Kidney (tissue), 22 donors: ENCODE measurements at places on chromosomes 12 and 14.

GRCh38 chr12:3768911-3769447, 16.1 kb upstream of the CRACR2A start:
- DNase-seq = no peak
- H3K27ac ChIP-seq = no peak overlapping the region
- no peaks in the 10 kb centered on the region for H3K4me1 ChIP-seq
- H3K27me3 ChIP-seq = no peaks in the 10 kb centered on the region
- no peak overlapping the region for H3K4me3 ChIP-seq
- no peaks in the 10 kb centered on the region for H3K36me3 ChIP-seq

- no peak for DNase-seq
- H3K36me3 ChIP-seq = no peaks in the 10 kb centered on the region
- H3K27me3 ChIP-seq = no peaks in the 10 kb centered on the region
- no peak overlapping the region for H3K4me3 ChIP-seq
- no peaks in the 10 kb centered on the region for H3K4me1 ChIP-seq
- H3K27ac ChIP-seq = no peak overlapping the region
Observed at GRCh38 chr12:33589576-33590114, 150.0 kb upstream of the SYT10 start.

GRCh38 chr12:68911197-68911718, 21.7 kb downstream of the CPM start:
- no peak overlapping the region for H3K27ac ChIP-seq
- peaks cover 8% of the 10 kb centered on the region for H3K4me1 ChIP-seq
- DNase-seq = no peak
- no peaks in the 10 kb centered on the region for H3K36me3 ChIP-seq

DNA sequence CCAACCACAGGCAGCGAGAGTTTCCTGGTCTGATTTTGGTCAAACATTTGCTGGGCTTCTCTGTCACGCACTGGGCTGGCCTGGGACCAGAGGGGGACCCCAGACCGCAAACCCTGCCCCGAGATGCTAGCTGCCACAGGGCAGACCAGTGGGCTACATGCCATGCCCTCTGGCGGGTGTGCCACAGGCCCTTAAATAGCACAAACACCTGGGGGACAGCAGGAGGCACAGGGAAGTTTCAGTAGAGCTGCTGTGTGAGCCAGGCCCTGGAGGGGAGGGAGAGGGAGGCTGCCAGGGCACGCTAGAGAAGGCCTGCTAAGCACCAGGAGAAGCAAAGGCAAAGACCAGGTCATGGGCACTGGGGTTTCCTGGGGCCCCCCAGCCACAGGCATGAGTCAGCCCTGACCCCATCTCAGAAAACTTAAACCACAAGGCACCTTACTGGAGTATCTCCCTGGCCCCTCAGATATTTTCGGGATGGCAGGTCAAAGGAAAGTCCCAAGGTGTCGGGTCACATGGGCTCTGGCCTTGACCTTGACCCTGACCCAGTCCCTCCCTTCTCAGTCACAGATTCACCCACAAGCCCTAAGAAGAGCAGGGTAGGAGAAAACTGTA, 29.2 kb downstream of the ITPK1 start:
- H3K4me1 ChIP-seq = no peaks in the 10 kb centered on the region
- no peaks in the 10 kb centered on the region for H3K27me3 ChIP-seq
- DNase-seq = no peak
- H3K36me3 ChIP-seq = no peaks in the 10 kb centered on the region
- H3K27ac ChIP-seq = peak overlapping the region; percentile 73

GRCh38 chr12:52615912-52616311, 2.4 kb downstream of the KRT73 start:
- H3K4me3 ChIP-seq = no peak overlapping the region
- no peaks in the 10 kb centered on the region for H3K36me3 ChIP-seq
- no peaks in the 10 kb centered on the region for H3K27me3 ChIP-seq
- no peaks in the 10 kb centered on the region for H3K4me1 ChIP-seq
- no peak for DNase-seq

DNA sequence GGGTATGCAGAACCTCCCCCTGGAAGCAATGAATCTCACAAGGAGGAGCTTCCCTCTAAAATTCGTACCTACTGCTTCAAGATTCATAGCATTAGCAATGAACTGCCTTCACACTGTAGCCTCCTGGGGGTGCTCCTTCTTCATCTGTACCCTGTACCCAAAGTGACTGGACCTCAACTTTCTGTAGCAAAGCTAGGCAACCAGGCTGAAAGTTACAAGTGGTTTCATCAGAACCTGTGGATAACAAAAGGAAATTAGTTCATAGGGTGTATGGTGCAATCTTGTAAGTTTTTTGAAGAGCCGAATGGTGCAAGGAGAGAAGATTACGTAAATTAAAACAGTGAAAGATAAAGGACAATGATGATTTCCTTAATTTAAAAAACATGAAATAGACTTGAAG, 1541.7 kb upstream of the FLRT2 start:
- no peaks in the 10 kb centered on the region for H3K36me3 ChIP-seq
- no peaks in the 10 kb centered on the region for H3K4me1 ChIP-seq
- no peak overlapping the region for H3K4me3 ChIP-seq

- no peaks in the 10 kb centered on the region for H3K4me1 ChIP-seq
- H3K36me3 ChIP-seq = no peaks in the 10 kb centered on the region
- no peak overlapping the region for H3K27ac ChIP-seq
- peak overlapping the region; percentile 11 for H3K4me3 ChIP-seq
- peak; percentile 89 for DNase-seq
- no peaks in the 10 kb centered on the region for H3K27me3 ChIP-seq
Observed at GRCh38 chr12:8544295-8544694, 3.6 kb upstream of the CLEC4E start.

DNA sequence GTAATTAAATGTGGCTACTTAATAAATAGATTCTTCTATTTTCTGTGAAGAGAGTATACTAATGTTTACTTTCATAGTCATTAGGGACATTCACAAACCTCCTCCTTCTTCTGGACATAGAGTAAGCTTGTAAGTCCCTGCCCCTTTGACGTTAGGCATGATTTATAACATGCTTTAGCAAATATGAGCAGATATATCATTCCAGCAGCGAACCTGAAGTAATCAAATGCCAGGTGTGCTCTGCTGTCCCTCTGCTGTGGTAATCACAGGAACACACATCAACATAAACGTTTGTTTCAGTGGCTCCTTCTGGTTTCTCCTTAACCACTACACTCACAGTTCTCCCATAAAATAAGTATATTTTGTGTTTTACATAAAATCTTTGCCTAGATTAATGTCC, 961.8 kb downstream of the FLRT2 start:
- H3K27ac ChIP-seq = no peak overlapping the region
- no peaks in the 10 kb centered on the region for H3K4me1 ChIP-seq
- no peaks in the 10 kb centered on the region for H3K36me3 ChIP-seq
- H3K4me3 ChIP-seq = no peak overlapping the region
- no peaks in the 10 kb centered on the region for H3K27me3 ChIP-seq

- H3K36me3 ChIP-seq = peaks cover 3% of the 10 kb centered on the region
- H3K4me1 ChIP-seq = no peaks in the 10 kb centered on the region
- no peak overlapping the region for H3K27ac ChIP-seq
- H3K27me3 ChIP-seq = no peaks in the 10 kb centered on the region
Observed at GRCh38 chr12:27003421-27004381, 10.5 kb downstream of the TM7SF3 start.

DNA sequence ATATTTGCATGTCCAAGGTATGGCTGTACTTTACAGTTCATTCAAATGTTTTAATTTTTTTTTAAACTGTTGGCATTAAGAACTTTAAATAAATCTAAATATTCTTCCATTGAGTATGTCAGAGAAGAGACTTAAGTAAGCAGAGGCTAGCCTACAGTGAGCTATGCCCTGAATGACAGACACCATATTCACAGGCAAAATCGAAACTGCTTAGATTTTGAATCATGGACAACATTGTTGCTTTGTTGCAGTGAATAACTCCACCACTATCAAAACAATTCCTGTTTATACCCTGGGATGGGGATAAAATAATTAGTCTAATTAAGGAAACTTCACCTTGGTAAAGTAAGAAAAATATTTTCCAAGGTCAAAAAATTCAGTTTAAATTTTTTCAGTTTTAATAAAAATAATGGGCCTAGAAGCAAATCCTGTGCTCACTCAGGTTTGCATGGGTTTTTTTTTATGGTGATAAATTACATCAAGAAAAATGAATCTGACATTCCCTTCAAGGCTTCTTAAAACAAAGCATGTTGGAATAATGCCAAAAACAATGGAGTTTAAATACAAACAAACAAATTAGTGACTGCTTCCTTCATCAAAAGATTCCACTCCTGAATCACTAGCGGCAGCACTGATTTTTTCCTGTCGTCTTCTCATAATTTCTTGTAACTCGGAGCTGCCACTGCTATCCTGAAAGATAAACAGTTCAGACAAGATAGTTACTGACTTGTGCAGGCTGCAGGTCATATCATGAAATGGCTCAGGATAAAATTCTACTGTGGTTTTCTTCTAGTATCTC, 168.2 kb downstream of the EPS8 start:
- peaks cover 28% of the 10 kb centered on the region for H3K36me3 ChIP-seq
- no peaks in the 10 kb centered on the region for H3K4me1 ChIP-seq
- no peak overlapping the region for H3K27ac ChIP-seq
- no peak overlapping the region for H3K4me3 ChIP-seq
- DNase-seq = no peak
- no peaks in the 10 kb centered on the region for H3K27me3 ChIP-seq

GRCh38 chr12:59388176-59388575, 207.7 kb upstream of the SLC16A7 start:
- no peak overlapping the region for H3K27ac ChIP-seq
- no peak overlapping the region for H3K4me3 ChIP-seq
- no peak for DNase-seq

- H3K36me3 ChIP-seq = no peaks in the 10 kb centered on the region
- H3K4me1 ChIP-seq = no peaks in the 10 kb centered on the region
- H3K27ac ChIP-seq = no peak overlapping the region
- H3K4me3 ChIP-seq = no peak overlapping the region
Observed at GRCh38 chr14:53331247-53331646, 178.1 kb upstream of the DDHD1 start.

DNA sequence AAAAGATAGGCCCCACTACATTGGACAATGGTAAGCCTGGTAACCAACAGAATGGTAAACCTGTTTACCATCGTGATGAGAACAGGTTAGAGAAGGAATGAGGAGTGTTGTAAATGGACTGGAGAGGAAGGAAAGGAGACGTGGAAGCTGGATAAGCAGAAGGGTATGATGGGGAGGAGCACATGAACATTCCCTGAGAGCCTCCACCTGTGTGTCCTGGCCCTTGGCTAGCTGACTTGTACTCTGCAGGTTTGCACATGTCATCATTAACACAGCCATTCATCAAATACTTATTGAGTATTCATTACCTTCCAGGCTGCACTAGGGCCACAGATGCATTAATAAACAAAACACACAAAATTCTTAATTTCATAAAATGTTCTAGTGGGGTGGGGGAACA, 4.3 kb upstream of the IL26 start:
- H3K27me3 ChIP-seq = no peaks in the 10 kb centered on the region
- DNase-seq = no peak
- no peaks in the 10 kb centered on the region for H3K4me1 ChIP-seq
- no peak overlapping the region for H3K27ac ChIP-seq

DNA sequence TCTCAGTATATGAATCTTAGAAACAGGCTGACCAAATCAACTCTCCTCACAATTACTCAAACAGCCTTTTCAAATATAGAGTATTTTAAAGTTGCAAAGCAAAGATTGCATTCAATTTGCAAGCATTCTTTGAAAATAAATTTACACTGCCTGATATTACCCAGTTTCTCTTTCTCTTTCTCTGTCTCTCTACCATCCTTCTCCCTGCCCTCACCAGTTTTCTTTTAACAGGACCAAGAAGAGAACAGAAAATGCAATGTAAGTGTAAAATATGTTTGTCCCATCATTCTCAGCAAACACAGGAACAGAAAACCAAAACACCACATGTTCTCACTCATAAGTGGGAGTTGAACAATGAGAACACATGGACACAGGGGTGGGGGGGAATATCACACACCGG, 520.3 kb upstream of the USP15 start:
- H3K4me3 ChIP-seq = no peak overlapping the region
- no peak overlapping the region for H3K27ac ChIP-seq
- no peaks in the 10 kb centered on the region for H3K27me3 ChIP-seq

DNA sequence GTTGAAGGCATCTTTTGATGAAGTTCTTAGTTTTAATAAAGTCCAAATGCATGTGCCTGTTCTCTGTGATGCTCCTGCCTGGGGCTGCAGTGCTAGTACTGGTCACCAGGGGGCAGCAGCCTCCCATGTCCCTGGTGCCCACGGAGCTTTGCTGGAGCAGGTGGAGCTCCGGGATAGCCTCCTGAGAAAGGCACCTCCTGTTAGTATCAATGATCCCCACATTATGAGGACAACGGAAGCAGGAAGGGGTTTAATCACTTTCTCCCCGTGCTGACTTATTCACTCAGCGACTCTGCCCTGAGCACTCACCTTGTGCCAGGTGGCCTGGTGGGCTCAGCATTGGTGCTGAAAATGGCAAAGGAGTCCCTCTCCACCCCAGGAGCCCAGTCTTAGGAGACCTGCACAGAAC, 123.0 kb upstream of the PZP start:
- peak; percentile 71 for DNase-seq
- no peaks in the 10 kb centered on the region for H3K27me3 ChIP-seq
- H3K27ac ChIP-seq = no peak overlapping the region
- no peaks in the 10 kb centered on the region for H3K4me1 ChIP-seq
- H3K4me3 ChIP-seq = no peak overlapping the region

DNA sequence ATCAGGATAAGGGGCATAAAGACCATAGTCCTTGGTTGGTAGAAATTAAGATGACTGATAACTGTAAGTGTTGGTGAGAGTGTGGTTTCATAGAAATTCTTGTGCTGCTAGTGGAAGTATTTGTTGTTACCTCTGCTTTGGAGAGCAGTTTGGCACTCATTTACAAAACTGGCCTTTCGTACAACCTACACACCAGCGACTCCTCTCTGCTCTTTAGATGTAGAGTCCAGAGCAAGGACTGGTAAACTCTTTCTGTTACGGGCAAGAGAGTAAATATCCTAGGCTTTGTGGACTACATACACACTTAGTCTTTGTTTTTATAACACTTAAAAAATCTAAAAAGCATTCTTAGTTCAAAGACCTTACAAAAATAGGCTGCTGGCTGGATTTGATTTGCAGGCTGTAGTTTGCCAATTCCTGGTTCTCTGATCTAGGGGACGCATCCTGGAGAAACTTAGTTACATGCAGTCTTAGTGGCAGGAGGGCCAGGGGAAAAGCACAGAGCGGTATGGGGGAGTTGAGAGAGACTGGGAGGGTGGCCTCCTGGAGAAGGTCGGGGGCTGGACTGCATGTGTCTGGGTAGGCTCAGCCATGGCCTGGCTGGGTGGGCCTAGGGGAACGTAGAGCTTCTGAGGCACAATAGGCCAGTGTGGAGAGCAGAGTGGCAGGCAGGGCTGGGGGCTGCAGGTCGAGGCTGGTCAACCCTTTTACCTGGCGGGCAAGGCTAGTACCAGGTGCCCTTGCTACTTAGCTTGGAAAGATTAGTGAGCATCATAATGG, 55.3 kb upstream of the AMN start:
- no peaks in the 10 kb centered on the region for H3K27me3 ChIP-seq
- H3K4me3 ChIP-seq = no peak overlapping the region
- no peak for DNase-seq
- peaks cover 7% of the 10 kb centered on the region for H3K4me1 ChIP-seq
- peaks cover 9% of the 10 kb centered on the region for H3K36me3 ChIP-seq
